ENCODE measurements at places on chromosomes 16 and 17.
A peak's percentile ranks its signal among the peaks of the same experiment; 100 is the strongest.

GRCh38 chr16:80752541-80752940 lies 51.9 kb downstream of the CDYL2 start:
- DNase-seq, result no peak

- DNase-seq, result peak; percentile 71
Measured at GRCh38 chr17:36849871-36850348, 87.4 kb upstream of the LHX1 start.

- DNase-seq, result no peak
Measured at GRCh38 chr17:34403006-34403405, 40.0 kb upstream of the CCL1 start.

- DNase-seq, result no peak
Measured at GRCh38 chr17:48760411-48760810, 31.9 kb upstream of the HOXB13 start.

DNA sequence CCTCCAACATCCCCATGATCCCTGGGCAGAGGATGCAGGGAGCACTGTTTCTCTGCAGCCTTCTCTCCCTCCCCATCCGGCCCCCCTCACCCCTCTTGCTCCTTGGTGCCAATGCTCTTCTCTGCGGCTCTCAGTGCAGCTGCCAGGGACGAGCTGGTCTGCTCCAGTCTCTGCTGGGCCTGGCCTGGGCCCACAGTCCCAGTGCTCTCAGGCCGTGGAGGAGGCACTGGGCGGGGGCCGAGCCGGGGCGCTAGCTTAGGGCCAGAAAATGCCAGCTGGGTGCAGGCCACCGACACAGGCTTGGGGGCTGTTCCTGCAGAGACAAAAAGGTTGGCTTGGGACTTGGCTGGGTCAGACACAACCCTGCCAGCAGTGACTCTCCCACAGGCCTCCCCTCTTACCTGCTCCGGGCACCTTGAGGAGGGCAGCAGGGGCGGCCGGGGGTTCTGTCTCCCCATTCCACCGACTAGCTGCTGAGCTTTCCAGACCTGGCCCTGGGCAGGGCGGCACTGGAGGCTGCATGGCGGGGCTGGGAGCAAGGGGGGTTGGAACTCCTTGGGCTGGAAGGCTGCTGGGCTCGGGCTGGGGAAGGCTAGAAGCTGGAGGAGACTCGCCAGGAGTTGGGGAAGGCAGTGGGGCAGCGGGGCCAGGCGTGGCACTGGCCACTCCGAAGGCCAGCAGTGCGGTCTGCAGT lies 13.8 kb downstream of the CASKIN2 start:
- no peak for DNase-seq

DNA sequence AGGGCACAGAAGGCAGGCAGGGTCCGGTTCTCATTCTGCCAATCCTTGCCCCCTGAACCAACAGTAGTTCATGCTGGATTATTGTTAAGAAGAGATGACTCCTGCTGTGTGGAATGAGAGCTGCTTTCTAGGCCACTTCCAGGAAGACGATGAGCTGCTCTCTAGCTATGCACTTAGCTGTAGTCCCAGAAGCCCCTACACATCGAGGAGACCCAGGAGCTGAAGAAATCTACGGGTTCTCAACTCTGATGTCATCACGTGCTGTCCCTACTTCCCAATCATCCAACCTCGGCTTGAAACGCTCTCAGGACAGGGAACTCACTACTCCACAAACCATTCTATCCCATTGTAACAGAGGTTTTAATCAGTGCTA lies 29.0 kb upstream of the EMP2 start:
- DNase-seq, result no peak

DNA sequence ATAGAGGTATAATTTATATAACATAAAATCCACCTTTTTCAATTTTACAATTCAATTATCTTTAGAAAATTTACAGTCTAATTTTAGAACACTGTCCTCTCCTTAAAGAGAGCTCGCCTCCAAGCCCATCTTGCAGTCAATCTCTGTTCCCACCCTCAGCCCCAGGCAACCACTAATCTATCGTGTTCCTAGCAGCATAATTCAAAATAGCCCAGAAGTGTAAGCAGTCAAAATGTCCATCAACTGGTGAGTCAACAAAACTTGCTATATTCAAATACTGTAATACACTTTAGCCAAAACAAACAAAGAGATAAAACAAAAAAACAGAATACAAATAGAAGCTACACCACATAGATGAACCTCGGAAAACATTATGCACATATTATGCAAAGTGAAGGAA lies 1006.8 kb upstream of the EEF2KMT start:
- DNase-seq, result no peak

DNA sequence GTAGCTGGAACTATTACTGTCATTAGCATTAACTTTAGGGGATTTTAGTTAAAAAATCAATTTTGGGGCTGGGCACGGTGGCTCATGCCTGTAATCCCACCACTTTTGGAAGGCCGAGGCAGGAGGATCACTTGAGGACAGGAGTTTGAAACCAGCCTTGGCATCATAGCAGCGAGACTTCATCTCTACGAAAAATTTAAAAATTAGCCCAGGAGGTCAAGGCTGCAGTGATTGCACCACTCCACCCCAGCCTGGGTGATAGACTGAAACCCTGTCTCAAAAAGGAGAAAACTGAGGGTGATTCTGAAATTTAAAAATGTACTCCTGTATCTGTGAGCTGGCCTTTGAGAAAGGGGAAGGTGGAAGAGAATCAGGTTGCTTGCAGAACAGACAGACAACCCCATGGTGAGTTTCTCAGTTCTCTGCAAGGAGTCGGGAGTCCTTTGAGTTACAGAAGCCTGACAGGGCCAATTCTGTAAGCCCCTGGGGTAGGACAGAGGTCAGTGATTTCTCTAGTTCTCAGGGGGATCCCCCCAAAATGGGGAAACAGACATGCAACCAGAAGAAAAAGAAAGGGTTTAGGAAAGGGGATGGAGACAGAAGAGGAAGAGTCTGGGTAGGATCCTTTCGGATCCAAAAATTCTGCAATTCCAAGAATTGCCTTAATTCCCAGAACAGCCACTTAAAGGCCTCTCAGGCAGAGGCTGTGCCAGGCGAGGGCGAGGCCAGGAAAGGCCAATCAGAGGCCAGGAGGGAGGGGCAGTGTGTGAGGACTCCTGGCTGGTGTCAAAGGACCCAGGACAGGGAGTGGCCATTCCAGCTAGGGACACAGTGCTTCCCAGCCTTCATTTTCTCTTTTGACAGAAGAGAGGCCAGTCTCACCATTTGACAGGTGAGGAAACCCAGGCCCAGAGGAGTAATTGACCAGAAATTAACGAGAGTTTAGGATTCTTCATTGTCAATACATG lies 6.7 kb downstream of the NUPR1 start:
- no peak for DNase-seq

GRCh38 chr17:34565713-34566112 lies 13.7 kb upstream of the TMEM132E start:
- DNase-seq, result no peak

GRCh38 chr17:38741921-38742410 lies 6.2 kb downstream of the PCGF2 start:
- no peak for DNase-seq

GRCh38 chr16:1723450-1724147 lies 17.6 kb downstream of the MAPK8IP3 start:
- peak; percentile 48 for DNase-seq

- DNase-seq, result no peak
Measured at GRCh38 chr16:75580-76501, 2.2 kb upstream of the MPG start.

DNA sequence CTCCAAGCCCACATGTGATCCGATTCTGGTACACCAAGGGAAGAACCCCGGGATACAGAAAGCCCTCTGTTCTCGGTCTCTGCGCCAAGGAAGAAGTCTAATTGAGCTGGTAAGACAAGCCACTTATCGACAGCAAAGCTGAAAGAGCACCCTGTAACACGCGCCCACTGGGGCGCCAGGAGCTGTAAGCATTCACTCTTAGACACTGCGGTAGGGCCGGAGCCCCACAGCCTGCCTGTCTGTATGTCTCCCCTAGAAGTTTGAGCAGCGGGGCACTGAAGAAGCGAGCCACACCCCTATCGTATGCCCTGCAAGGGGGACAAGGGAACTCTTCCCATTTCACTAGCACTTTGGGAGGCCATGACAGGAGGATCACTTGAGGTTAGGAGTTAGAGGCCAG lies 27.0 kb upstream of the MEIOC start:
- no peak for DNase-seq

GRCh38 chr17:42744283-42744805 lies 496 bp downstream of the EZH1 start:
- DNase-seq, result peak; percentile 52

- DNase-seq, result no peak
Measured at GRCh38 chr17:71926746-71927398, 193.9 kb upstream of the SOX9 start.

GRCh38 chr17:40371261-40371929 lies 6.9 kb upstream of the GJD3 start:
- DNase-seq, result peak; percentile 45

GRCh38 chr16:80063031-80063712 lies 462.6 kb upstream of the MAF start:
- DNase-seq, result no peak

Data from activated CD4-positive, alpha-beta memory T cell treated with anti-CD3 and anti-CD28 coated beads, Interleukin-2, amount 10 ng/mL, durations not matched to agents 7 days and 5 days (primary cell).